ENCODE measurements at places on chromosomes 2 and 18.

GRCh38 chr18:47531717-47532116 lies 280.3 kb upstream of the SKOR2 start:
- DNase-seq, result no peak

DNA sequence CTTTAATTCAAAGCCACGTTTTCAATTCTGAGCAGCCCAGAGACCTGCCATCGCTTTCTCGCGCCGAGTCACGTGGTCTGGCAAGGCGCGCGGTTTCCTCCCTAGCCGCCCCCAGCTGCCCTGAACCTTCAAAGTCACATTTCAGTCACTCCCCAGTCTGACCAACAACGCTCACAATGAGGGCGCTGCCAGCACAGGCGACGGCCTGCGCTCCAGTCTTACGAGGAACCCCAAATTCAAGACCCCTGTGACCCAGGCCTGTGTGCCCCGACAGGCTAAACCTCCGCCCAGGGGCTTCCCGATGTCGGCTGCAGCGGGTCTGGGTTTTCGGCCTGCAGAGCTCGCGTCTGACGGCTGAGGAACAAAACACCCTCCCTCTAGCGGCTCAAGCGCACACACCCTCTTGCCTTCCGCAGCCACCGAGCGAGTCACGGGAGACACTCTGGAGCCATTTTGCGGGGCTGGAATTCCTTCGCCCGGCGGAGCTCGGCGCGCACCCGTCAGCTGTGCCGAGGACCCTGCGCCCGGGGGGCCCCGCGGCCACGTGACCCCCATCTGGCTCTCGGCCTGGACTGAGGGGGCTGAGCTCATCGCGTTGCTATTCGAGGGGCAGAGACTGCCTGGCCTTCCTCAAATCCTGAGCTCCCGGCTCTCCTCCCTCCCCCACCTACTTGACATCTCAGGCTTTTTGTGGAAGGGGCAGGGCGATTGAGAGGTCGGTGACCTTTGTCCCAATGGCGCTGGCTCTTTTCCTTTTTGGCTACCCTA lies 69.9 kb upstream of the ITGB6 start:
- peak; percentile 57 for DNase-seq

- DNase-seq, result no peak
These were observed 99.0 kb upstream of the MCFD2 start for GRCh38 chr2:47014564-47015051.

- DNase-seq, result no peak
These were observed 33.5 kb downstream of the CENPO start for GRCh38 chr2:24826773-24827145.

DNA sequence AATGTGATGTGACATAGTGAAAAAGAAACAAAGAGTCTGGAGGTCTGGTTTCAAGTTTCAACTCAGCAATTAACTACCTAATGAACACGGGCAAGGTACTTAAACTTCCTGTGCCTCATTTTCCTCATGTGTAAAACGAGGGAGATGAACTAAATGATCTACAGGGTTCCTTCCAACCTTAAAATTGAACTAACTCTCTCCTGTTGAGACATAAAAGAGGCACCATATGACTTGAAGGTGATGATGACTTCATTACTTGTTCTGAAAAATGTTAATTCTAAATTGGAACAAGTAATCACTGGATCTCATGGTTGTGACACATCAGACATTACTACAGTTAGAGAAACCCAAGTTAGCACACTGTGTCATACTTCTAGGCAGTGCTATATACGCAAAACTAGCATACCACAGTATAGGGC lies 8.9 kb upstream of the REL start:
- no peak for DNase-seq

DNA sequence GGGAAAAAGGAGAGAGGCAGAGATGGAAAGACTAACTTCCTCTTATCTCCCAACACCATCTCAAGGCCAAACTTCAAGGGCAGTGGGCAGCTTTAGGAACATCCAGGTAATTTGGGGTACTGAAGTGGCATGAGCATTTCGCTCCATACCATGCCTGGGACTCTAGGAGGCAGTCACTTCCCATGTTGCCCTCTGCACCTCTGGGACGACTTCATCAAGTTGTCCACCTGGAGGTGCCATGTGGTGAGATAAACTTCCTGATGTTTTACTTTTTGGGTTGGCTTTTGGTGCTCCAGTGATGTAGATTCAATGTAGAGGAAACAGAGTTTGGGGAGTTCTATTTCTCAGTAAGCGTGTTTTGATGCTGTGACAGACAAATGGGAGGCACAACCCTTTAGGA lies 56.3 kb upstream of the UPP2 start:
- no peak for DNase-seq

DNA sequence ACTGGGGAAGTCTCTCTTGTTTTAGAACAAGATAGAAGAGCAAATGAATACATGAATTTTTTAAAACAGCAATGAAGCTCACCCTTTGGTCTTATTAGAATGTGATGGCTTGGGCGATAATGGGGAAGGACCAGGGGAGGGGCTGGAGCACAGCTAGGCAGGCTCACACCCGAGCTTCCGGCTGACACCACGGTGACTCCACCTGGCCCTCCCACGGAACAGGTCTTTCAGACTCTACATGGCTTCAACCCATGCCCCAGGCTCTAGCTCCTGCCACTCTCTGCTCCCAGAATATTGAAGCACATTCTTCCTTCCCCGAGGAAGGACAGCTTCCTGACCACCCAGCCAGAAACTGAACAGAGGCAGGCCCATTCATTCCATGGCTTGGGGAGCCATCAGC lies 127.5 kb upstream of the AGAP1 start:
- no peak for DNase-seq

GRCh38 chr2:19900931-19901441 lies 797 bp downstream of the TTC32 start:
- DNase-seq, result no peak

GRCh38 chr2:136291871-136292270 lies 173.9 kb upstream of the CXCR4 start:
- no peak for DNase-seq

GRCh38 chr2:237765875-237766274 lies 32.7 kb upstream of the RBM44 start:
- no peak for DNase-seq

DNA sequence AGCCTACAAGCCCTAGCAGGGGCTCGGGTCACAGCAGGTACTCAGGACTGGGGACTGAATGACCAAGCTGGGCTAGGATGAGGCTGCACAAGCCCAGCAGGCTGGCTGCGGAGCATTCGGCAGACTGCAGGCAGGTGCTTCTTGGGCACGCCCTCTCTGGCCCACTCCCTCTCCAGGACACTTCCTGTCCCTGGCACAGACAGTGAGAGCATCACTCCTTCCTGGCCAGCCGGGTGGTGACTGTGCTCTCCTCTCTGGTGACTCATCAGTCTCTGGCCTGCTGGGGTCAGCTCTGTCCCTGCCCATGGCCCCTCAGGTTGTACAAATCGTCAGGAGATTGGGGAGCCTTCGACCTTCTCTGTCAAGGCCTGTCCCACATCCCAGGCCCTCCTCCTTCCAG lies 22.5 kb downstream of the C1QL2 start:
- no peak for DNase-seq

DNA sequence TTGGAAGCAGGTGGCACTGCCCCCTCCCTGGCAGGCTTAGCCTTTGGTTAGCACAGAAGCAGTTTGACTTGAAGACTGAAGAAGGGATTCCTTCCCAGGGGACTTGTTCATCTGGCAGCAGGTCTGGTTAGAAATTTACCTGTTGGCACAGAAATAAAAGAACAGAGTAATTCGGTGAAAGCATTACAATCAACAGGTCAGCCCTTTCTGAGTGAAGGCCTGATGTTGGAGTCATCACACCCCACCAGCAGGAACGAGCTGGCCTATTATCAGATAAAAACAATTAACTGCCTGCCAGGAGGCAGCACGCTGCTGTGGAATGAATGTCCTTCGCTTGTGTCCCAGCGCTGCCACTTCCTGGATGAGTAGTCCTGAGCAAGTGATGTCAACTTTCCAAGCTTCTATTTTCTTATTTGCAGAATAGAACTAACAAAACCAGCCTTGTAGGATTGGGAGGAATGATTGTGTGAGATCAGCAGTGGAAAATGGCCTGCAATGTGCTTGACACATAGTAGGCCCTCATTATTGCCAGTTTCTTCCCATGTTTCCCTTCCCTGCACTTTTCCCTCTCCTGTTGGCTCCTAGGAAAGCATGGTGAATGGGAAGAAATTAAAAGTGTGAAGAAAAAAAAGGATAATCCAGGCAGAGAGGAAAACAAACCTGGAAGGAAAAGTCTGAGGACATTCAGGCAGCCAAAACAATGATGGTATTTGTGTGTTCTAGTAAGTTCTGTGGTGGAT lies 29.0 kb downstream of the LGALSL start:
- DNase-seq, result no peak

DNA sequence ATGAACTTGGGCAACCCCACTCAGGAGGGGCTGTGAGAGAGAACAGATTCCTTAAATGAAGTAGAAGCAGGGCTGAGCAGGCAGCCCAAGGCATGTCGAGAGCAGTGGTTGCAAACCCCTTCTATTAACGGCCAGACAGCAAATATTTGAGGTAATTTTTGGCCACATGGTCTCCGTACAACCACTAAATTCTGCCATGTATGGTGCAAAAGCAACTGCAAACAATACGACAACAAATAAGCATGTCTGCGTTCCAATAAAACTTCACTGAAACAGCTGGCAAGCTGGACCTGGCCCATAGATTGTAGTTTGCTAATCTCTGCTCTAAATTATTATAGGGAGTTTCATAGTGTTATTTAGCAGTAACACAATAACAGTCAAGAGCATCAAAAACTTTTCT lies 217.0 kb upstream of the ZNF521 start:
- no peak for DNase-seq

DNA sequence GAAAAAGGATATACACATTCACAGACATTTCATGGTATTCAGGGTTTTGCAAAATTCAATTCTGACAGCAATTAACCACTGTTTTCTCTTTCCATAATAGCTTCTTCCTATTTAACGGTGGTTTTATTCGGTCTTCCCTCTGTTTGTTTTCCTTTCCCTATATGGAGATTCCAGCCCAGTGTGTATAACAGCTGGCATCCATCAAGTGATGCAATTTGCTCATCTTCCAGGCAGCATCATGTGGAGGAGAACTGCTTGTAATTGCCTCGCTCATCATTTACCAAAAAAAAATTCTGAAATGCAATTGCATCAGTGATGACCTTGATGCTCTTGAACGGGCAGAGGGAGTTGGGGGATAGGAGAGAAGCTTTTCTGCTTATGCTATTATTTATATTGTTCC lies 165.9 kb upstream of the PGAP1 start:
- no peak for DNase-seq

DNA sequence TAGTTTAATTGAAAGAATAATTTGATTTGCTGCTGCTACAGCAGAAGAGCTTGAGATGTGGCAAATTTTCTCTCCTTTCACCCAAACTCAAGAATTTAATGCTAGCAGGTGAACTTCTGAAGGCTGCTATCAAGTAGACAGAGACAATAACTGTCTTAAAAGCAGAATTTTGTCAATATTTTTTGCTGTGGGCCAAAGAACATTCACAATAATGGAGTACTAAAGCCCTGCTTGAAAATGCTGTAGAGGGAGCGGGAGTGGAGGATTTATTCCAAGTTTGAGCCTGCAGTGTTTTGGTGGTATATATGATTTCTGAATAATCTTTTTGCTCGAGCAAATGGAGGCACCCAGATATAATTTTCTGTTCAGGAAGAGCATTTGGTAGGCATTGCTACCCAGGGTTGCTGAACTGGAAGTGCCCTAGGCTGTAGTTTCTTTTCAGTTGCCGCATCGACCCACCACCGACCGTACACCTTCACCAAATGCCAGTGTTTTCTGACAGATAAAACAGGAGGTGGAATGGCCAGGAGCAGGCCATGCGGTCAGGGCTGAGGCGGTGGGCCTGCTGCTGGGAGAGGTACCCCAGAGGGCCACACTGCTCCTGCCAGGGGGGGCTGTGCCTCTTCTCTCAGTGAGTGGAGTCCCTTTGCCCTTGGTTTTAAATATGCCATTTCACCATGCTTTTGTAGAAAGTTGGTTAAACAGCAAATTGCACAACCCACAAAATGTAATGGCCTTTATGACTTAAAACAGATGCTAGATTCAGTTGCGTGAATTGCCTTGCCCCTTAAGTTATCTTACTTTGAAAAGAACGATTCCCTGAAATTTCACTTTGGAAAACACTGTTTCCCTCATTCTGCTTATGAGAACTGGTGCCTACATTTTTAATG lies 36.4 kb downstream of the TSHZ1 start:
- no peak for DNase-seq

- DNase-seq, result no peak
These were observed 43.8 kb upstream of the SERTAD2 start for GRCh38 chr2:64697297-64698176.

DNA sequence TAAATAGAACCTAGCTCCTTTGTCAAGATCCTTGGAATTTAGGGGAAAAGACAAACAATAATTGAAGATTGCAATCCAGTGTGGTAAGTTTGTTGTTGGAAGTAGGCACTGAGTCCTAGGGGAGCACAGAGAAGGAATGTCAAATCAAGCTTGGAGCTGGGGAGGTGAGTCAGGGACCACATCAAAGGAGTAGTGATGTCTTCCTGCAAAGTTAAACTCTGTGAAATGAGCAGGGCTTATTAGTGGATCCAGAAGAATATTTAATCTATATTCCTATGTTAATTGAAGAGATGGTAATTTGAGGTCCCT lies 41.7 kb upstream of the NABP1 start:
- no peak for DNase-seq

DNA sequence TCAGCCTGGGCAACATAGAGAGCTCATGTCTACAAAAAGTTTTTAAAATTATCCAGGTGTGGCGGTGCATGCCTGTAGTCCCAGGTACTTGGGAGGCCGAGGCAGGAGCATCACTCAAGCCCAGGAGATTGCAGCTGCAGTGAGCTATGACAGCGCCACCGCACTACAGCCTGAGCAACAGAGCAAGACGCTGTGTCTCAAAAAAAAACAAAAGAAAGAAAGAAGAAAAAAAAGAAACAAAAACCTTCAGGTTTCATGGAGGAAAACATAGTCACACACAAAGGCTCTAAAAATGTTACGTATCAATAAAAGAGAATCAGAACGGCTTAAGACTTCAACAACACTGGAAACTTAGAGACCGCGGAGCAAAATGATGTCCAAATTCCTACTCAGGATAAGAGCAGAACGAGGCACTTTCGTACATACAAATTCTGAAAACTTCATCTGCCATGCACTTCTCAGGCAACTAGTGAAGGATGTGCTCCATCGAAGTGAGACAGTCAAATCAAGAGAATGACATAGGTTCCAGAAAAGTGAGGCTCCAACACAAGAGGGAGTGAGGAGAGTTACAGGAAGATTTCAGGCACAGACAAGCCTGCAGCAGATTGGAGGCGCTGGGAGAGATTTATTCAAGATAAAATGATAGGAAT lies 4.4 kb downstream of the HDLBP start:
- no peak for DNase-seq

DNA sequence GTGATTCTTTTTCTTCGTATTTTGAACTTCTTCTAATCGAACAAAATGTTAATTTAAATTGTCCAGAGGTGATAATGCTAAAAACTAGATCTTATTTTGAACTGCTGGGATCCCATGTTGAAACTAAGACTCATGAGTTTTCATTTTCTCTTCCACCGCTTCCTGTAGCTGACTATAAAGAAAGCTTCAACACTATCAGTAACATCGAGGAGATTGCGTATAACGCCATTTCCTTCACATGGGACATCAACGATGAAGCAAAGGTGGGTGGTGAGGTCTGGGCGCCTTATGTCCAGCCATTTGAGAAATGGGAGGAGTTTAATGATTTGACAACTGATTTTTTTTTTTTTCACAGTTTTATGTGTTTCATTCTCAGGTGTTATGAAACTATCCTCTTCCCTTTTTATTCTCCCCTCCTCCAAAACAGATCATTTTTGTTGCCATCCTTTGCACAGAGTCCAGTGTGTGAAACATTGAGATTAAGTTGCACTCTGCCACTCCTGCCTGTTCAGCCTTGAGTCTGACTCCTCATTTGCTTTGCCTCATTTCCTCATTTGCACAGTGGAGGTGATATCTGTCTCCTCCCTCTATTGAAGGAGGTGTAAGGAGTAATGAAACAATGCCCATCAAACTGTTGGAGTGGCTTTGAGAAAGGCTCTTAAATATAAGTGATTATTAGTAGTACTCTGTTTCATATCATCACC lies 13.8 kb downstream of the GRHL1 start:
- DNase-seq, result no peak
